ENCODE measurements at places on chromosomes 5 and 9.

GRCh38 chr9:33042473-33042872 lies 17.4 kb downstream of the DNAJA1 start:
- DNase-seq, result no peak

GRCh38 chr9:68626526-68626925 lies 78.5 kb upstream of the PIP5K1B start:
- DNase-seq, result no peak

DNA sequence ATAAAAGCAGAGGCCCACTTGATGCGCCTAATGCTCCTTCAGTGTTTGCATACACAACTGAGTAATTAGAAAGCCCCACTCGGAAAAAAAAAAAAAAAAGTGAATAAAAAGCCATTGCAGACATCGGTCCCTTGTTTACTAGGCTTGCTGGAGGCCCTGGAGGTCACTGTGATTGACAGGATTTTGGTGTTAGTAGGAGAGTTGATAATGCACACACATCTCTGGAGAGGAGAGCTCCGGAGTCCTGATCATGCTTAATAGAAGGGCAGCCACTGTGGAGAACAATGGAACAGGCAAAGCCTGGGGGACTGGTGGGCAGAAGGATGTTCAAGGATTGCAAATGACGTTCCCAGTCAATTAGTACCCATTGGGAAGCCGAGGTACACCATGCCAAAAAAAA lies 152.5 kb downstream of the EFNA5 start:
- DNase-seq, result no peak

DNA sequence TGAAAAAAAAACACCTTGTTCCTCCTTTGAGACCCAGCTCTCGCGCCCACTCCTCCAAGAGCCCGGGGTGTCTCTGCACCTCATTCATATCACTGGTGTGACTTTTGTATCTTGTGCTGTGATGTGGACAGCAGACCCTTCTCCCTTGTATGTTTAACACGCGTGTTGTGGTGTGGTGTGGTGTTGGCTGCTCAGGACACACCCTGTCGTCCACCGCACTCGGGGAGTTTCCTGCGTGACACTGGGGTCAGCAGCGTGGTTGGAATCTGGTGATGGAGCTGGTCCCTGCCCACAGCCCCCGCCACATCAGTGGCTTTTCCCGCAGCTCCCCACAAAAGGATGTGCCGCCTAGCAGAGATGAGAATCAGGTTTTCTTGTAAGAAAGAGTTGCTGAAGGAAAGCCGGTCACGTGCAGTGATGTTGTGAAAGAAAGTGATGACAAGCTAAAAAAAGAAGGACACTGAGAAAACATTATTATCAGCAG lies 61.5 kb downstream of the TENT4A start:
- DNase-seq, result no peak

- DNase-seq, result no peak
Observed at GRCh38 chr5:52767766-52768480, 19.8 kb upstream of the ITGA1 start.

- DNase-seq, result no peak
Observed at GRCh38 chr5:82909771-82910170, 167.4 kb downstream of the TMEM167A start.

DNA sequence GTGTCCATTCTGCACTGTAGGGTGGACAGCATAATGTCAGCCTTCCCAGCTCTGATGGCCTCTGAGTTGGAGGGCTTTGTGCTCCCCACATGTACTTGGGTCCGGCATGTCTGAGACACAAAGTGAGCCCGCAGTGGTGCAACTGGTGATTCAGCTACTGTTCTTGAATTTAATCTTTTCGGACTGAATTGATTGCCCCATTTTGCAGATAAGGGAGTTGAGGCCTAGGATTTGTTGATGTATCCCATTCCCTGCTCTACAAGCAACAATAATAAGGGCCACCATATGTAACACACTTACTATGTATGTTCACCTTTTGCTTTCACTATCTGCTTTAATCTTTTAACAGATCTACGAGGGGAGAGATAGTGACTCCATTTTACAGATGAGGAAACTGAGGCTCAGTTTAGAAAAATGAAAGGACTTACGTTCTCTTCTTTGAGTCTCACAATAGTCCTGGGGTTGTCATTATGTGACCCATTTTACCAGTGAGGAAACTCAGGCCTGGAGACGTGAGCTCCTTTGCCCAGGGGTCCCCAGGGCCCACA lies 4.5 kb downstream of the GSN start:
- DNase-seq, result no peak

GRCh38 chr5:84623019-84623418 lies 238.3 kb upstream of the EDIL3 start:
- no peak for DNase-seq

DNA sequence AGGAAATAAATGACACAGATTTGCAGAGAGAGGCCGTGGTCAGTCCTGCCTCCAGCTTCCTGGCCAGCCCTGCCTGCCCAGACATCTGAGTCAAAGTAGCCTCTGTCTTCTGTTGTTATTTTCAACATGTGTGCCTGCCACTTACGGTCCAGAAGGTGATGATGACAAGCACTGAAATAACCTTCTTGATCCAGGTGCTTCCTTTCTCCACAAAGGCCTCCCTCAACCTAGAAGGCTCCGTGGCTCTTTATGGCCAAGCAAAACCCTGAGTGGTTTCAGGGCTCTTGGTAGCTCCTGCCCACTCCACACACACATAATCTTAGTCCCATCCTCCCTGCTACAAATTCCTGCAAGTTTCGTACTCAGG lies 34.1 kb upstream of the SLC6A19 start:
- no peak for DNase-seq

Measured in LNCaP clone FGC (cell line).